ENCODE measurements at places on chromosomes 3 and 15.

GRCh38 chr15:33768670-33769190, 199.6 kb upstream of the CHRM5 start:
- DNase-seq: no peak

DNA sequence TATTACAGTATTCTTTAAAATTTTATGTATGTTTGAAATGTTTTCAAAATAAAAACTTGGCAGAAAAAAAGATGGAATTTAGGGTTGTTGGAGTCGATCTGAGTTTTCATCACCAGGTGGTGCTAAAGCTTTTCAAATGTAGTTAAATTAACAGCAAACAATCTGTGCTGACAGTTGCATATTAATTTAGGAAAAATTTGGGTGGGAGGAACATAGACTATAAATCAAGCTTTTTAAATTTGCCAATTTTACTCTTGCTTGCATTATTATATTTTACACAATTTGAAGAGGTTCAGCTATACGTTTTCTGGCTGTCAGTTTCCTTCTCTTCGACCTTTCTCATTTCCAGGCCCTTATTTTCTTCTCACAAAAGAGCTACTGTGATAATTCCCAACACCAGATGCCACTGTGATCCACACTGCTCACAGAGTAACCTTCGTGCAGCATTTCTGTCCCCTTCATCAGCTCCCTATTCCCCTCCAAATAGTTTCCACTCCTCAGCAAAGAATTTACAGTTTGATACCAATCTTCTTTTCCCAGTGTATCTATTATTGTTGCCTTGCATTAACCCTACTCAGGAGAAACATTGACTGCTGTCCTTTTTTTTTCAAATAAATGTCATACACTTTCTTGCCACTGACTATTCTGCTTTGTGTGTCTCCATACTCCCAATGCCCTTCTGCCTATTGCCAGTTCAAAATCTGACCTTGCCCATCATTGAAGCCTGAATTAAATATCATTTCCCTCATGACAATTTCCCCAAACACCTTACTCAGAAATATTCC, 53.4 kb upstream of the EIF5A2 start:
- peak; percentile 16 for DNase-seq

DNA sequence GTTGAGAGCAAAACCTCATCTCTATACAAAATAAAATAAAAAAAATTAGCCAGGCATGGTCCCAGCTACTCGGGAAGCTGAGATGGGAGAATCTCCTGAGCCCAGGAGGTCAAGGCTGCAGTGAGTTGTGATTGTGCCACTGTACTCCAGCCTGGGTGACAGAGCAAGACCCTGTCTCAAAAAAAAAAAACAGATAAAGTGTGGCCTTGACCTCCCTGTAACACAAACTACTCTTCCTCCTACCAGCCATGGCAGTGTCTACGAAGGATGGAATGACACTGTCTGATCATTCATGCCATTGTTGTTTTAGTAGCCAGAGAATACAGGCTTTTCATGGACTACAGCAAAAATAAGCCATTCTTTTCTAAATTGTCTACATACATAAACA, 117.1 kb upstream of the IQSEC1 start:
- no peak for DNase-seq

DNA sequence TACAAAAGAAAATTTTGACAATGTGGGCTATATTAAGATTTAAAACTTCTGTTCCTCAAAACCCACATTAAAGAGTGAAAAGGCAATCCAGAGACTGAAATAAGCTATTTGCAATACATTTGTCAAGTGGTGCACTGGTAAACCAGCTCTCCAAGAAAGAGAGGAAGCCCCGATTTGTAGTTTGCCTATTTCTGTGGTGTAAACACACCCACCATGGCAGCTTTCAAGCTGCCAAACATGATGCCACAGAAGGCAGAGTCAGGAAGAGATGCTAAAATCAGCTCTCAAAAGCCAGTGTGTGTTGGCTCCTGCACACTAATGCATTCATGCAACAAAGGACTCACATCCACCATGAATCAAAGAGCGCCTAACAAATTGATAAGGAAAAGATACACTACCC, 17.5 kb downstream of the RFTN1 start:
- peak; percentile 39 for DNase-seq

- no peak for DNase-seq
Measured at GRCh38 chr15:50024281-50024680, 94.8 kb downstream of the ATP8B4 start.

DNA sequence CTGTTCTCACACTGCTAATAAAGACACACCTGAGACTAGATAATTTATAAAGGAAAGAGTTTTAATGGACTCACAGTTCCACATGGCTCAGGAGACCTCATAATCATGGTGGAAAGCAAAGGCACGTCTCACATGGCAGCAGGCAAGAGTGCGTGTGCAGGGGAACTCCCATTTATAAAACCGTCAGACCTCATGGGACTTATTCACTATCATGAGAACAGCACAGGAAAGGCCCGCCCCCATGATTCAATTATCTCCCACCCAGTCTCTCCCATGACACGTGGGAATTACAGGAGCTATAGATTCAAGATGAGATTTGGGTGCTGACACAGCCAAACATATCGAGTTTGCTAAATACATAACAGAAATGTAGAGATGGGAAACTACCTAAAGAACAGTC, 39.5 kb upstream of the DGKG start:
- no peak for DNase-seq

Measured in activated CD4-positive, alpha-beta T cell treated with anti-CD3 and anti-CD28 coated beads, Interleukin-2, amount 10 ng/mL, durations not matched to agents 7 days and 5 days (primary cell).